ENCODE measurements at places on chromosomes 5 and 9.

- DNase-seq: no peak
Measured at GRCh38 chr5:35852084-35852734, 4.5 kb upstream of the IL7R start.

DNA sequence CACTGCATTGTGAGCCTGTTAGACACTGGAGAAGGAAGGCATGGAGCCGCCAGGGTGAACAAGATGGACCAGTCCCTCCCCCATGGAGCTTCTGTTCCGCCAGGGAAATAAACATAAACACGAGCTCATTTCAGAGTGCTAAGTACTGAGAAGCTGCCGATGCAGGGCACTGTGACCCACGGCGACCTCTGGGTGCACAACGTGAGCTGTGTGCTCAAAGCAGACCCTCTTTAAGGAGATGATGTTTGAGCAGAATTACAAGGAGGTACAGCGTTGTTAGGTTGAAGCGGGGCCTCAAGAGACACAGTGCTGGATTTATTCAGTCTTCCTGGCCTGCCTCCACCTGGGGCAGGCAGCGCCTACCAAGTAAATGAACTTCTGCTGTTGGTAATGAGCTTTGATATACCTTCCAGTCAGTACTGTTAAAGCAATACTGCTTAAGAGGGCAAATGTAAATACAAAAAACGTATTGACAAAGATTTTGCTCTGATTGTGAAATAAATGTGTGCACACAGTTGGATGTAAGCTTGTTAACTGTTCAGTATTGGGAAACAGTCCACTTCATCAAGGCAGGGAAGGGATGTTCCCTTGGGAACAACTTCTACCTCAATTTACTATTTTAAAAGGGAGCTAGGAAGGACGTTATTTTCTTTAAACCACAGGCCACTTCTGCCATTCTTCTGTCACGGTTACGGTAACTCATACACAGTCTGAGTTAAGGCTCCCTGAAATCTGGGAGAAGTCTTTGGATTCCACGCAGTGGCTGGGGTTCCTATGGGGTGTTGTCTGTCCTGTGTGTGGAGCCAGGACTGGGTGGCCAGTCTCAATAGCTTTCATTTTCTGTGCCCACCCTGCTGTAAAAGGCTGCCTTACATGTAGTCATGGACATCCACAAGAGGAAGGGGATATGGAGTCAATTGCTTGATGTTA is 48.9 kb upstream of the DMRT1 start:
- DNase-seq: no peak

DNA sequence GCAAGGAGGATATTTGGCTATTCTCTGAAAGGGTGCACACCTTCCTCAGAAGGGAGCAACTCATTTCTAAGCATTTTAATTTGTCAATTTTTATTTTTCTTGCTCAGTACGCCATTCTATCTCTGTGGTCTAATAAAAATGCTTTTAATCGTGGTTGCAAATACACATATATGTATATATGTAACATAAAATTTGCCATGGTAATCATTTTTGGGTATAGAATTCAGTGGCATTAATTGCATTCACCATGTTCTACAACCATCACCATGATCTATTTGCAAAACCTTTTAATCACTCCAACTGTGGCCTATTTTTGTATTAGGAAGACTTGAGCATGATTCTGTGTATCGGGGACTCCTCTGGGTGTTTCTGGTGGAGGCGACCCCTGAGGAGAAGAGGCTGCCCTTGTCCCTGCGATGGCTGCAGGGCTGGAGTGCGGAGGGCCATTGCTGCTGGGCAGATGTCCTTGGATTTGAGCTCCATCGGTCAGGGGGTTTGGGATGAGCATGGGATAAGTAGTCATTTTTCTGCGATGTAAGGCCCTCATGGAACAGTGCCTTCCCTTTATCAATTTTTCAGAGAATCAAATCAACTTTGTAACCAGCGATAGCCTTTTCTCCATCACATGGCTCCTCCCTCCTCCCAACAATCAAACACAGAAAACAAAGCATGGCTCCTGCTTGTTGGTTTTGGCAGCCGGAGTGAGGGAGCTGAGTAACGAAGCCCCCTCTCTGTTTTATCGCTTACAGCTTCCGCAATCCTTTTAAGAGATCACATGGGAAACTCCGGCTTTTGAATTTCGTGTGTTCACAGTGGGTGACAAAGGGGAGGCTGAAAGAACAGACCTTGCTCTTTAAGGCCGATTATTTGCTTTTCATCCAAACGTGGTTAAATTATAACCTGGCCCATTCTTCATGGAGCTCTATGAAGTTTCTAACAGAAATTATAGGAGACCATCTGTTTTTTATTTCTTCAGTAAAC is 187.3 kb downstream of the TENT4A start:
- DNase-seq: no peak

- no peak for DNase-seq
Measured at GRCh38 chr5:223791-224190, 5.7 kb downstream of the SDHA start.

- no peak for DNase-seq
Measured at GRCh38 chr5:138000102-138000723, 32.7 kb downstream of the FAM13B start.
